Memory B cell (primary cell): ENCODE measurements at places on chromosomes 4 and X.

GRCh38 chr4:169802873-169803272 is 45.1 kb upstream of the HPF1 start:
- no peak for DNase-seq

- peak; percentile 57 for DNase-seq
These were observed 69.7 kb downstream of the KLHL8 start for GRCh38 chr4:87150498-87151261.

DNA sequence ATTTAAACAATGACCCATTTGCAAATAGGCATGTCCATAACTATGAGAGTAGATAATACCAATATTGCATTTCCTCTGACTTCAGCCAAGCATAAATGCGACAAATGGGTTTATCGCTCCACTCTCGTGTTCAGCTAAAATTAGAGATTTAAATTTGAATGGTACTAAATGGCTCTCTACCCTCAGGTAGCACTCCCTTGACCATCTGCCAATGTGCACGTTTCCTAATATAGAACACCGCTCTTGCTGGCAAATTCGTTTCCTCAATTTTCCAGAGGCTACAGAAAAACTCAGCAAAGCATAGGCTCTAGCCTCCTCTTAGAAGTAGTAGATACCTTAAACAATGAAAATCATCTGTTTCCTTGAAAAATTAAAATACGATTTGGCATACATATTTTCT is 251.6 kb downstream of the ADGRA3 start:
- no peak for DNase-seq

DNA sequence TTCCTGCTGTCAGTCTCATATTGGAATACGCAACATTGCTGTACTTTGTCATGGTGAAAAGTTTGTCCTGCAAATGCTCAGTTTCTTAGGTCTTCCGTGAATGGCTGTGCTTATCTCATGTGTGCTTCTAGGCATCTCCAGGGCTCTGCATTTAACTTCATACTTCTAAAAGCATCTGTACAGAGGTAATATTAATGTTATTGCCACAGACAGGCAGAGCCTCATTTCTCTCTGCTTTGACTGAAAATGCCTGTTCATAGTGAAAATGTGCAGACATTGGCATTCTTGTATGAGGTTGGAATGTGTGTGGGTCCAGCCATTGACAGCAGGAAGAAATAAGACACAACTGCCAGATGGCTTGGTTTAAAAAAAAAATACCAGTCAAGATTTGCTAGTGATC is 140.1 kb upstream of the TTC29 start:
- DNase-seq: no peak

DNA sequence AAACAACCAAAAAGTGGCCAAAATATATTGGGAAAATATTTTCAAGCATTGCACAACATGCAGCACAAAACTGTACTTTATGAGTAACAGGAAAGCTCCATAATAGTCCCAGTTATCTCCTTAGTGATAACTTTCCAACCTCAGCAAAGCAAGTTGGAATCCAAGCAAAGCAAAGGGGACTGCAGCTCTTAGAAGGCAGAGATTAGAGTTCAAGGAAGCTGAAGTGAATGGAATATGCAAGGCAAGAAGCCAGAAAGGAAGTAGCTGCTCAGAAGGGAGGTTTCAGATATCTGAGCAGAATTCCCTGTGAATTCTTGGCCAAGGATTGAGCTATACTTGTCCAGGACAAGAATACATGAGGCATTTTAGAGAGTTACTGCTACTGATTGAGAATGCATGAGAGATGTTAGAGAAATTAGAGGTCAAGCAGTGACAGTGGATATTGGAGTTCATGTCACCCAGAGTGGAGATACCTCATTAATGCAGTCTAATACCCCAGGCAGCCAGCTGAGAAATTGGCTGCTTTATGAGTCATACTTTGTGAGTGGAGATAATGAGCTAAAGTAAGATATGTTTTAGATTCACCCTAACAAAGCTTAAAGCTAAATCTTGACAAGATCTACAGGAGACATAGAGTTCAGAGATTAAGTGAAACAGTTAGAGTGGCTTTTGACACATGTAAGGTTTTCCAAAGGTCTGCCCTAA is 102.8 kb downstream of the INPP4B start:
- DNase-seq: no peak

DNA sequence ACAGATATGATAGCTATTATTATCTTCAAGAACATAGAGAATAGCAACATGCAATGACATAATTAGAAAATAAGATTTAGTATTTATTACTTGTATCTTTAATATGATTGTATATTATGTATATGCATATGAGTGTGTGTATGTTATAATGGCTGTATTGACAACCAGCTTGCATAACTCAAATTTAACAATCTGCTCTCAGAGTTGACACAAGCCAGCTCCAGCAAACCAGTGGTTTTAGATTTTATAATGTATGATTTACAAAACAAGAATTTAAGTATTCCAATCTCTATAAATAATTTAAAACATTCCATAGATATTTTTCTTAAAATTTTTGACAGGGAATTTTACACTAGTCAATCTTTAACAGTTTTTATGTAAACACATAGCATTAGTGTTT is 935.9 kb upstream of the EPHA5 start:
- no peak for DNase-seq

DNA sequence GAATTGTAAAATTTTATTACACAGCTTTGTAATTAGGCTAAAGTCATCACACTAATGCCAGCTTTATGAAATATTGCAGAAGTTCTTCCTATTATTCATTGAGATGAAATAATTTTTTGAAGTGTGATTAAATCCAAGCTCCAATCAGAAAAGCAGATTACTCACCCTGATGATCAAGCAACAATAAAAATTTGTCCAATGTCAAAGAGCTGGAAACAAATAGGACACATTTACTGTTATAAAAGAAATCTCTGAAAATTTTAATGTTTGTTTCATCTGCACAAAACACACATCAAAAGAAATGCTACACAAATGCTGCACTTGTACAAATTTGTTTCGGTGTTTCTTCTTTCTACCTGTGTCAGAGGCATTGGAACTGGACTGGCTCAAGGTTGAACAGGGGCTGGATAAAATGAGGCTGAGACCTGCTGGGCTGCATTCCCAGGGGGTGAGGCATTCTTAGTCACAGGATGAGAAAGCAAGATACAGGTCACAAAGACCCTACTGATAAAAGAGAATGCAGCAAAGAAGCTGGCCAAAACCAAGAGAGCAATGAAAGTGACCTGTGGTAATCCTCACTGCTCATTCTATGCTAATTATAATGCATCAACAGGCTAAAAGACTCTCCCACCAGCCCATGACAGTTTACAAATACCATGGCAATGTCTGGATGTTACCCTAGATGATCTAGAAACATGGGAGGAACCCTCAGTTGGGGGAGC is 78.3 kb downstream of the GASK1B start:
- DNase-seq: no peak

- DNase-seq: no peak
These were observed 107.8 kb downstream of the EFNB1 start for GRCh38 chrX:68936608-68937007.

- no peak for DNase-seq
These were observed 201.4 kb downstream of the CCSER1 start for GRCh38 chr4:90328558-90328957.

DNA sequence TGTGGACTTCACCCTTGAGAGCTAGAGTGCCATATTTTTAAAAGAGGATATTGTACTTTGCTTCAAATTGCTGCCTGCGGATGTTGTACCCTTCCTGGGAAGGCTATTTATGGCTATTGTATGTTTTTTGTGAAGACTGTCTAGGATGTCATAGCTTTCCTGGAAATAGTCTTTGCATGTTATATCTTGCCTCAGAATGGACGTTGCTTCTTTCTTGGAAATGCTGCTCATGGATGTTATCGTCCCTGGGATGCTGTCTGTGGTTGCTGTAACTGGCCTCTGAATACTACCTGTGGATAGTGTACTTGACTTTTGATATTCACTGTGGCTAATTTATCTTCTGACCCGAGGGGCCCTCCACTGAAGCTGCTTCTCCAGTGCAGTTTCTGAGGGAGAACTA is 146.8 kb downstream of the ENOX2 start:
- DNase-seq: no peak

GRCh38 chrX:24085101-24085500 is 30.3 kb downstream of the EIF2S3 start:
- DNase-seq: no peak

DNA sequence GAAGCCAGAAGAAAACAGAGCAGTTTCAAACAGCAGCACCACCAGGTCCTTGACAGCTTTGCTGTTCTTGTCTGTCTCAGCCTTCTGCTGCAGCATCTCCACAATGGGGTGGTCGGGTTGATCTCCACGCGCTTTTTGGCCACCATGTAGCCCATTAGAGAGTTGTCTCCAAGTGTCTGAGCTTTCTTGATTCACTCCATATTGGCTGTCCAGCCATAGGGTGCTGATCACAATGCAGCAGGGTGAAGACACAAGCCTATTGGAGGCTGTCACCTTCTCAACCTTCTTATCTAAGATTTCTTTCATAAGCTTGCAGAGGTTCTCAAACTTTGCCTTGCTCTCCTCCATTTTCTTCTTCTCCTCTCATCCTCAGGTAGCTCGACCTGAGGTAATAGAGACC is 175.4 kb upstream of the S100G start:
- no peak for DNase-seq

- no peak for DNase-seq
These were observed 3.2 kb downstream of the MAOB start for GRCh38 chrX:43878906-43879526.

DNA sequence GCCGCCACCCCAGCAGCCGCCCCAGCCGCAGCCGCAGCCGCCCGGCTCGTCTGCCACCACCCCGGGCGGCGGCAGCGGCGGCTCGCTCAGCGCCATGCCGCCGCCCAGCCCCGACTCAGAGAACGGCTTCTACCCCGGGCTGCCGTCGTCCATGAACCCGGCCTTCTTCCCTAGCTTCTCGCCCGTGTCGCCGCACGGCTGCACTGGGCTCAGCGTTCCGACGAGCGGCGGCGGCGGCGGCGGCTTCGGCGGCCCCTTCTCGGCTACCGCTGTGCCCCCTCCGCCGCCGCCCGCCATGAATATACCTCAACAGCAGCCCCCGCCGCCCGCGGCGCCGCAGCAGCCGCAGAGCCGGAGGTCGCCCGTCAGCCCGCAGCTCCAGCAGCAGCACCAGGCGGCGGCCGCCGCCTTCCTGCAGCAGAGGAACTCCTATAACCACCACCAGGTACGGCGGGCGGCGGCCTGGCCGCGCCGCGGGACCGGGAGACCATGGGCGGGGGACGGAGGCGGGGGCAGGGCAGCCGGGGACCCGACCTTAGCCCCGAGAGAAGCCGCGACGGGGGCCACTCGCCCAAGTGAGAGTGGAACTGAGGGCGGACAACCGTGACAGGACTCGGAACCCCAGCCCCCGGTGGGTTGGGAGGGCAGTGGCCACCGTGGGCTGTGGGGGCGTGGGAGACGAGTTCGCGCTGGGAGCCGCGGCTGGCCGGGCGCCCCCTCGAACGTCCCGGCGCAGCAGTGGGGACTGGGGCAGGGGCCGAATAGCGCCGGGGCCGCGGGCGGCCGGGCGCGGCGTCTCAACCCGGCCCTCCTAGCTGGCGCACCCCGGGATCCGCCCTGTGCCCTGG is 1.8 kb downstream of the CPEB2 start:
- peak; percentile 41 for DNase-seq

DNA sequence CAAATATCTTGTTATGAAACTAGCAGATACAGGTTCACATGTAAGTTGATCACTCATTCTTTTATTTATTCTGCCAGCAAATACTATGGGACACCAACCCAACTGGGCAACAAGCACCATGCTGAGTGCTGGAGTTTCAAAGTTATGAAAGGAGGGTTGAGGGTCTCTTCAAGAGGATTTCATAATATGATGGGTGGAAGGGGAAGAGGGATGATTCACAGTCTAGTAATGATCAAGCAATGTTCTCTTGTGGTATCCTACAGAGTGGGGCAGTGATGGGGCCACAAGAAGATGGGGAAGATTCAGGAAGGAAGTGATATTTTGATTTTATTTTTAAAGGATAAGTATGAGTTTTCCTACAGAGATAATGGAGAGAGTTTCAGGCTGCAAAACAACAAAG is 46.2 kb upstream of the TXK start:
- DNase-seq: no peak

GRCh38 chrX:22345884-22346283 is 73.2 kb downstream of the CBLL2 start:
- DNase-seq: no peak

DNA sequence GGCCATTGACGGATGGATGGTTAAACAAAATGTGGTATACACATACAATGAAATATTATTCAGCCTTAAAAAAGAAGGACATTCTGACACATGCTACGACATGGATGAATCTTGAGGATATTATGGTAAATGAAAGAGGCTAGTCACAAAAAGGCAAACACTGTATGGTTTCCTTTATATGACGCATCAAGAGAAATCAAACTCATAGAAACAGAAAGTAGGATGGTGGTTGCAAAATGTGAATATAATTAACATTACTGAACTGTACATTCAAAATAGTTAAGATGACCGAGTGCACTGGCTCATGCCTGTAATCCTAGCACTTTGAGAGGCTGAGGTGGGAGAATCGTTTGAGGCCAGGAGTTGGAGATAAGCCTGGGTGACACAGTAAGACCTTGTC is 9.5 kb upstream of the CASK start:
- DNase-seq: no peak

DNA sequence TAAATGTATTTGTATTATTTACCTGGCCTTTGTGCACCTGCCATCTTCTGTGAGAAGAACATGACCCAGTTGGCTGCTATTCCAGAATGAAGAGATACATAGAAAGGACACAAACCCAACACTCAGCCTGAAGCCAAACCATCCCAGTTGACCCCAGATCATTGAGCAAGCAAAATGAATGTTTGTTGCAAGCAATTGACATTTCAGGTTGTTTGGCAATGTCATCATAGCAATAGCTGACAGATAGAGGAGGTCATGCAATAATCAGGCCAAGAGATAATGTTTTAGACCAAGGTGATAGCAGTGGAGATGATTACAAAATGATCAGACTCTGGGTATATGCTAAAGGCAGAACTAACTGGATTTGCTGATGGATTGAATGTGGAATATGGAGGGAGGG is 71.2 kb upstream of the TMEM164 start:
- no peak for DNase-seq

GRCh38 chr4:69098470-69098869 is 2.2 kb downstream of the UGT2B7 start:
- DNase-seq: no peak

DNA sequence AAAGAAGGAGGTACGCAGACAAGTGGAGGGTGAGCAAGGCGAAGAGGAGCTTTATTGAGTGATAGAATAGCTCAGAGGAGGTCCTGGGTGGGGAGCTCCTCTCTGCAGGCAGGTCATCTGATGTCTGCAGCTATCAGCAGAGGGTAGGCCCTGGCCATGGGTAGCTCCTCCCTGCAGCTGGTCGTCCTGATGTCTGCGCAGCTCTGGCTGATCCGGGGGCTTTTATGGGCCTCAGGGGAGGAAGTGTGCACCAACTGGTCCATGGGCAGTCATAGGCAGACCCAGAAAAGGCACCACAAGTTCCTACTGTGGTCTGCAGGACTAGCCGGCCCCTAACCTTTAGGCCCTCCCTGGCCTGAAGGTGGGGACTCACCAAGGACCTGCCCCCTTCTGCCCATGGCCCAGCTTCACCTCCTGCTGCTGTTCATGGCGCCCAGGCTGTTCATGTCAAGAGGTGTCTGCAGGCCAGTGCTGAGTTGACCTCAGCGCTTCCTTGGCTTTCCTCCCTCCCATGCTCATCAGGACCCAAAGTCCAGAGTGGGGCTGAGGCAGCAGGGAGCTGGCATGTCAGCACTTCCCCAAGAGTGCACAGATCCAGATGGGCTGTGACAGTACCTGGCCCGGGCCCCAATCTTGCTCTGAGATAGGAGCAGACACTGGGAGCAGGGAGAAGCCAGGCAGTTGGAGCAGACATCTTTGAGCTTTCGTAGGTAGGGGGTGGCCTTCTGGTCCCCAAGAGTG is 46.1 kb downstream of the ARAP2 start:
- no peak for DNase-seq
